Stimulated activated CD4-positive, alpha-beta T cell treated with anti-CD3 and anti-CD28 coated beads, TNF-alpha, amount 100 ng/mL, for 48 hours (primary cell): ENCODE measurements at places on chromosomes 12 and 14.

- no peak for DNase-seq
Observed at GRCh38 chr14:69693801-69694729, 72.9 kb upstream of the SRSF5 start.

- no peak for DNase-seq
Observed at GRCh38 chr12:39205969-39206368, 237.0 kb downstream of the KIF21A start.

DNA sequence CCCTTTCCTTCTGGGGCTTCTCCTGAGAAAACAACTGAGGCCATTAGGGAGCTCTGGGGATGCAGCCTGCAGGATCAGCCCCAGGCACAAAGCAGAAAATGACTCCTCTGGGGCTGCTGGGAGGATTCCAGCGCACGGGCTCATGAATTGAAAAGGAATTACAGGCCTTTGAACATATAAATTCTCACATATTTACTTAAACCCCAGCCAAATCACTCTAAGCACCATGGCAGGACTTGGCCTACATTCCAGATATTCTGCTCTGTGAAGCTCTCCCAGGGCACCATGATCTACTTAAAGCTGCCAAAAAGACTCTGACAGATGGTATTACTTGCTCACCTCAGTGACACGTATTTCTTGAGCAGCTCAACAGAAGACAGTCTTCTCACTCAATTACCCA lies 87.2 kb downstream of the ZFC3H1 start:
- no peak for DNase-seq

- DNase-seq: no peak
Observed at GRCh38 chr12:58920102-58920960, at the start of gene LRIG3. TSS of gene LRIG3 (minus strand) at chr12:58920504. CDS start at chr12:58920235, 269 bp downstream.

- DNase-seq: no peak
Observed at GRCh38 chr12:125140279-125141209, 75.3 kb downstream of the AACS start.

DNA sequence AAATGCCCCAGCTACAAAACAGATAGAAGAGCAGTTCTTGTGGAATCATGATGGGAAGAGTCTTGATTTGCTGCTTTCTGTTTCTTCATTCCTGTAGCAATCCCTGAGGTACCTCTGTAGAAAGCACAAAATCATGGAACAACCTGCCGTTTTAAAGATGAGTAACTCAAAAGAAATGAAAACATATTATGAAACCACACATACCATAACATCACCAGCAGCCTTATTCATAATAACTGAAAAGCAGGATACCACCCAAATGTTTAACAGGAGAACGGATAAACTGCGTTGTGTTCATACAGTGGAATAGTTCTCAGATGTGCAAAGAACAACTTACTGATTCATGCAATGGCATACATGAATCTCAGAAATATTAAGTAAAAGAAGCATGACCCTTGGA lies 188.1 kb downstream of the RGS6 start:
- no peak for DNase-seq

DNA sequence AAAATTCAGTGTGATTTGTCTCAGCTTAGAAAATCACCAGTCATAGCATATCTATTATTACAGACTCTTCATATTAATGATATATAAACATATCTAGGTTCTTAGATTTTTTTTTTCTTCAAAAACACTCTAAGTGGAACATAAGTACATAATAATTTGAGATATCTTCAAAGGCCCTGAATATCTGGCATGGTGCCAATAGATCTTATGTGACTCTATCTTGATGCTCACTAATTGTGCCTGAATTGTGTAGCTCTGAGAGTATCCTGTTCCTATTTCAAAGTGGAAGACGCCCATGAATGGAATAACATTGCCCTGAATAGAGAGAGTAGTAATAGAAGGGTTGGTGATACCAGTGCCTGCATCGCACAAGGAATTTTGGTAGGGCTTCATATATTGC lies 1312.7 kb upstream of the USP15 start:
- no peak for DNase-seq

DNA sequence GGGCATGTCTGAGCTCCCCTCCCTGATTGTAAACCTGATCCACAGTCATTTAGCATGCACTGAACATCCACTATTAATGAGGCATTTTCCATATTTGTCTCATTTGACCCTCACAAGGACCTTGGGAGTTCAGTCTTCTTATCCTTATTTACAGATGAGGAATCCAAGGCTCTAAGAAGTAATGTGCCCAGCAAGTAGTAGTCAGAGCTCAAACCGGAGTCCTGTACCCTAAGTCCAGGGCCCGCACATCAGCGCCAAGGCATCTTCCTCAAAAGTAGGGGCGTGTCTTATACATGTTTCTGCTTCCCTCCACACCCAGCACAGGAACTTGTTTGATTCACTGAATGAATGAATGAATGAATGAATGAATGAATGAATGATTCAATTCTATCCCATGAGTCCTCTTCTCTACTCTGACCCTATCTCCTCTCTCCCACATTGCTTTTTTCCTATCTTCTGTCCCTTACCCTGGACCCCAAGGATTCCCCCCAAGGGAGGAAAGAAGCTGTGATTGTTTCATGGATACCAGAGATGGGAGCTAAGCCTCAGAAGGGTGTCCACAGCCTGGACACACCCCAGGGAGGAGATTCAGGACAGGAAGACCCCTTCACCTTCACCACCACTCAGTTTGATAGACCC lies 21.8 kb upstream of the KRT8 start:
- no peak for DNase-seq

- DNase-seq: no peak
Observed at GRCh38 chr12:86256163-86256562, at the start of gene MGAT4C. TSS of gene MGAT4C (minus strand) at chr12:86256391.

DNA sequence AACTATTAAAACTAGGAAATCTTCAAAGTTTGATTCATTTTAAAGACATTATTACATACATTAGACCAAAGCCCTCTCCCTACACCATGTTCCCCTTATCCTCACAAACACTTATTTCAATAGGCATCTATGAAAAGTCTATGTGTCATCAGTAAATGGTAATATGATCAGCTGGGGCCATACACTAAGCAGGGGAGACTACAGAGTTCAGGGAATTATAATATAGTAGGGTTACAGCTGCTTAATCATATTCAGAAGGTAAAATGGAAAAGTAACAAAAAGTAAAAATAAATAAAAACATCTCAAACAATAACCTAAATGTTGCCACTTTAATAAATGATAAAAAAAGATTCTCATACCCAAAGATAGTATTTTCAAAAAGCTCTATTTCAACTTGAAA lies 29.1 kb downstream of the PAWR start:
- DNase-seq: no peak

- DNase-seq: no peak
Observed at GRCh38 chr12:2959505-2960389, 550 bp downstream of the TEAD4 start.

- no peak for DNase-seq
Observed at GRCh38 chr12:22856178-22856577, 231.2 kb downstream of the ETNK1 start.

DNA sequence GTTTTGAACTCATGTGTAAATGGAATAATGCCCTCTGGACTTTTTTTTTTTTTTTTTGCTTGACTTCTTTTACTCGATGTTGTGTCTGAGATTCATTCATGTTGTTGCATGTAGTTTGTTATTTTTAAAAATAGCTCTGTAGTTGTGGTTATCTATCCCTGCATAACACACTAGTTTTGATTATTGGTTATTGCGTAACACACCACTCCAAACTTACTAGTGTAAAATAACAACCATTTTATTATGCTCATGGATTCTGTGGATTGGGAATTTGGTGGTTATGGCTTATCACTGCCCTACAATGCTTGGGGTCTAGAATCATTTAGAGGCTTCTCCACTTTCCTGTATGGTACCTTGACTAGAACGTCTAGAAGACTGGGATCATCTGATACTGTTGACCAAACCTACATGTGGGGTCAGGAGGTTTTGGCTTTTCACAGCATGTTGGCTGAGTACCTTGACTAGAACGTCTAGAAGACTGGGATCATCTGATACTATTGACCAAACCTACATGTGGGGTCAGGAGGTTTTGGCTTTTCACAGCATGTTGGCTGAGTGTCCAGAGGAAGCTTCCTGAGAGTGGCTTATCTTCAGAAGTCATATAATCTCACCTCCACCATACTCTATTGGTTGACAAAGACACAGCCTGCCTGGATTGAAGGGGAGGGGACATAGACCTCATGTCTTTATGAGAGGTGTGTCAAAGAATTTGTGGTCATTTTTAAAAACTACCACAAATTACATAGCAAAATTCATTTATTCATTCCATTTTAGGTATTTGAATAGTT lies 11.6 kb downstream of the VRK1 start:
- DNase-seq: no peak

DNA sequence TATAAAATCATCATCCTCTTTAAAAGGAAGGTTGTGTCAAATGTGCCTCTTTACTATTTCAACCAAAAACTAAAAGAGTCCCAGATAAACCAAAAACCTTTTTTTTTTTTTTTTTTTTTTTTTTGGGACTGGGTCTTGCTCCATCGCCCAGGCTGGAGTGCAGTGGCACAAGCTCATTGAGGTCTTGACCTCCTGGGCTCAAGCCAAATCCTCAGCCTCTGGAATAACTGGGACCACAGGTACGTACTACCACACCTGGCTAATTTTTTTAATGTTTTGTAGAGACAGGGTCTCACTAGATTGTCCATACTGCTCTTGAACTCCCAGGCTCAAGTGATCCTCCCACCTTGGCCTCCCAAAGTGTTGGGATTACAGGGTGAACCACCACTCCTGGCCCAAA lies 16.4 kb upstream of the SELPLG start:
- no peak for DNase-seq

- no peak for DNase-seq
Observed at GRCh38 chr14:60790850-60791249, 56.3 kb downstream of the MNAT1 start.

- DNase-seq: no peak
Observed at GRCh38 chr14:59132796-59133494, 55.5 kb upstream of the DAAM1 start.

- DNase-seq: no peak
Observed at GRCh38 chr12:53265783-53266182, 2.3 kb upstream of the ESPL1 start.

- no peak for DNase-seq
Observed at GRCh38 chr12:9619411-9620179, 11.9 kb upstream of the KLRB1 start.

DNA sequence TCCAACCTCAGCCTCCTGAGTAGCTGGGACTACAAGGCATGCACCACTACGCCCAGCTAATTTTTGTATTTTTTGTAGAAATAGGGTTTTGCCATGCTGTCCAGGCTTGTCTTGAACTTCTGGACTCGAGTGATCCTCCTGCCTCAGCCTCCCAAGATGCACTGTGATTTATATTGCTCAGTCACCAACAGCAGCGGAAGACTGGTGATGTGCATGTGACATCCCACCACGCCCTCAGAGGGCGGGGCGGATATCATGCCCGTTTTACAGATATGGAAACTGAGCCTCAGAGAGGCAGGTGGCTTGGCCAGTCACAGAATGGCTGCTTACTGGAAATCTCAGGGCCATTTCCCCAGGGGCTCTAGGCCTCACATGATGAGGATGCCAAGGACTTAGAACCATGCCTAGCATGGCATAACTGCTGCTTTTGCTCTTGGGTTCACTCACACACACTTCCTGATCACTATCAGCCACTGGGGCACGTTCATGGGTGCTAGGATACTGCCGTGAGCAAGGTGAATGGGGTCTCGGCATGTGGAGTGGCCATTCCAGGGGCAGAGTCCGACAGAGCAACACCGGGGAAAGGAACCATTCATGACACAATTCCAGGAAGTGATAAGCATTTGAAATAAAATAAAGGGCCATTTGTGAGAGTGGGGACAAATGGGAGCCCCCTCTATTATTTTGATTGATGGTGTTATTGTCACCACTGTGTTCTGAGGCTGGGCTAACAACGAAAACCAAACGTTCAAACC lies 31.9 kb downstream of the RBM19 start:
- DNase-seq: no peak

GRCh38 chr12:52004042-52004648 lies 2.6 kb upstream of the TAMALIN start:
- no peak for DNase-seq
